ENCODE measurements at places on chromosomes 4 and X. TPM values are rescaled to one million over a fixed set of nuclear protein-coding genes. Genes with fewer than 3 reads are reported as not detected.

Gene MCF2
- not detected for total RNA-seq

Gene ITIH6
- not detected for total RNA-seq

Gene IBSP
- not detected for total RNA-seq

Gene PAGE1
- total RNA-seq = not detected

Gene TMSB15B
- total RNA-seq = 7.4 TPM

Gene OTC
- total RNA-seq = 0.07 TPM

Gene RPL34
- 686 TPM for total RNA-seq

Gene CHRDL1
- not detected for total RNA-seq

Gene CT47B1
- total RNA-seq = not detected

Gene SLC6A14
- total RNA-seq = not detected
